ENCODE measurements at places on chromosomes 1 and 21. TPM values are rescaled to one million over a fixed set of nuclear protein-coding genes. Genes with fewer than 3 reads are reported as not detected.

DNA sequence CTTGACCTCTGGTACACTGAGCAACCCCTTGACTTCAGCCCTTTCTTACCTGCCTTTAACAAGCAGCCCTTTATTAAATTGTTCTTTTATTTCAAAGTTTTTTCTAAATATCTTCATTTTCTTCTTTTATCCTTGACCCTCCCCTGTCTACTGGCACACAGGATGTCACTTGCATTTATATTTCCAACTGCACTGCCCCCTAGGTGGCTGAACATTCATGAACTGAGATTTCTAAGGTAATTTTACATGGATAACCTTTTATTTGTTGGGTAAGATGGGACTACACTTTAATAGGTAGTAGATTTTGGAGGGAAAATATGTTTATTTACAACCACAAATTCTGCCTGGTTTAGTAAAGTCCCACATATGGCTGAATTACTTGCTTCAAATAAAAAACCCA lies 190.0 kb downstream of the ATP6V1G3 start:
- no peak for DNase-seq

GRCh38 chr1:155389826-155390225 lies 69.1 kb downstream of the RUSC1 start:
- DNase-seq, result no peak

GRCh38 chr1:20483098-20483832 lies 2.7 kb downstream of the CAMK2N1 start:
- DNase-seq, result no peak

DNA sequence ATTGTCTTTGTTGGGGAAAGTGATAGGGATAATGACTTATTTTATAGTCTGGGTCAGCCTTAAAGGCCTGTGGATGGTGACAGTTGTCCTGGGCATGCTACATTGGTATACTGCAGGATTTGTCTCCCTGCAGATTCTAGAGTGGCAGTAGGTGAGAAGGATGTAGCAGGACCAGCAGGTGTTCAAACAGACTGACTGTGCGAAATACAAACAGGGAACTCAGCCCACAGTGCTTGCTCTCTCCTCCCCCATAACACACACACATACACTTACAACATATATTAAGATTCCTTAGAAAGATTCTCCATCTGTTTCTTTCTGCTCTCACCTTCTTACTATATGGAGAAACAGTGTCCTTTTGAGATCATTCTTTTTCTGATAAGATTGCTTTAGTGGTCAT lies 6.9 kb downstream of the PDE4B start:
- no peak for DNase-seq

- no peak for DNase-seq
Measured at GRCh38 chr21:36489776-36490165, 9.8 kb upstream of the CLDN14 start.

DNA sequence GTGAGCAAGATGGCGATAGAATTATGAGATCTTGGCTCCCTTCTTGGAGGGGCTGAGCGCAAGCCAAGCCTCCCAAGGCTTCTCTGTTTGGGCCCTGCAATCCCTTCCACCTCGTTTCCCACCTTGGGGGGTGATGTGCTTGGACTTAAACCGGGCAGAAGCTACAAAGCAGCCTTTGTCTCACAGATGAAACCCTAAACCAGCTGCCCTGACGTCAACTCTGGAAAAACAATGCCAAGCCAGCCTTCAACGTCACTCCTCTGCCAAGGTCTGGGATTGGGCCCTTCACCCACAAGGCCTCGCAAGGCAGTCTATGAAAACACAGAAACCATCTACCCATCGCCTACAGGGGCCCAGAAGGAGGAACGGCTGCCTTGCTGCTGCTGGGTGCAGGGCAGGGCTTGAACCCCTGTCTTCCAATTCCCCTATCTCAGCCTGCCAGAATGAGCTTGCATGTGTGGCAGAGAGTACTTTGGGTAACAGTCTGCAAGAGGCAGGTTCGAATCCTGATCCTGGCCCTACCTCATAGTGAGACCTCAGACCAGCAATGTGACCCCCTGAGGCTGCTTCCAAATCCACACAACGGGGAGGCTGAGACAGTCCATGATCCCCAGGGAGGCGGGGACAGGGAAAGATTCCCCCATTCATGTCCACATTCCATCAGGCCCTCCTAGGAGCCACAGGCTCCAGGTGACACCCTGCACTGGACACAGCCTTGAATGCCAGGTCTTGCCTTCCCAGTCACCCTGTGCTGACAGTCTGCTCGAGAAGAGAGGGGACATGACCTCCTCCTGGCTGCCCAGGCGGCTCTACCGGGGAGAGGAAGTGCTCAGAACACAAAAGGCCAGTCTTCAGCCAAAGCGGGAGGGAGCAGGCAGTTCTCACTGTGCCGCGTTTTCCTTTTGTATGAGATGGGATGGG lies 15.0 kb downstream of the IFFO2 start:
- DNase-seq, result peak; percentile 96

DNA sequence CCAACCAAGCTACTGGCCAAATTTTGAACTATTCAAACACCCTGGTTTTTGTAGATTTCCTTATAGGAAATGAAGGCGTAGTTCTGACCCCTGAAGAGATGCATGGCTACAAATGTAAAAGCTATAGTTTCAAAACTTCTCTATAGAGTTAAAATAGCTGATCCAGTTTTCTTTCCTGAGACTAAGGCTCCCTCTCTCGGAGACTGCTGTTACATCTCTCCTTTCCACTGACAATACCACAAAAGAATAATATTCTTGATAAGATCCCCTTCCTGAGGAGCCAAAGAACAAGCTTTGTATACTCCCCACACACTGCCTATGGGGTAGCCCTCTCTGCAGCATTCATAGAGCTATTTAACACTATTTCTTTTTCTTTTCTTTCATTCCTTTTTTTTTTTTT lies 6.7 kb upstream of the CFAP126 start:
- no peak for DNase-seq

The DNALI1 gene
- total RNA-seq, result 3.8 TPM

The AIRE gene
- not detected for total RNA-seq

The GPBP1L1 gene
- total RNA-seq, result 117 TPM

The SLC22A15 gene
- total RNA-seq, result 7.0 TPM
